Stimulated activated effector memory CD8-positive, alpha-beta T cell treated with anti-CD3 and anti-CD28 coated beads, Interleukin-12 subunit alpha, Interleukin-12 subunit beta, amount 100 ng/mL, for 72 hours (primary cell): ENCODE measurements at places on chromosomes 2 and 18.

DNA sequence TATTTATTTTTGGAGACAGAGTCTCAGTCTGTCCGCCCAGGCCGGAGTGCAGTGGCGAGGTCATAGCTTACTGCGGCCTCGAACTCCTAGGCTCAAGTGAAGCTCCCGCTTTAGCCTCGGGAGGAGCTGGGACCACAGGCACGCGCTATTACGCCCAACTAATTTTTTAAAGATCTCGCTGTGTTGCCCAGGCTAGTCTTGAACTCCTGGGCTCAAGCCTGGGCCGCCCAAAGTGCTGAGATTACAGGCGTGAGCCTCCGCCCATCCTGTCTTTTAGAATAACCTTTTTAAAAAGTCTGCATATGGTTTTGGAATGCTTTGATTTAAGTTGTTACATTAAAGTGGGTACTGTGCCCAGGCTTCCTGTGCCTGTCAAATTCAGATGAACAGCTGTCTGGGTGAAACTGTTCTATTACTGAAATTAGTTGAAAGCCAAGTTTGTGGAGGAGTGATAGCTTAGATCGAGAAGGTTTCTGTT lies 944 bp downstream of the RAB3GAP1 start:
- DNase-seq: no peak

DNA sequence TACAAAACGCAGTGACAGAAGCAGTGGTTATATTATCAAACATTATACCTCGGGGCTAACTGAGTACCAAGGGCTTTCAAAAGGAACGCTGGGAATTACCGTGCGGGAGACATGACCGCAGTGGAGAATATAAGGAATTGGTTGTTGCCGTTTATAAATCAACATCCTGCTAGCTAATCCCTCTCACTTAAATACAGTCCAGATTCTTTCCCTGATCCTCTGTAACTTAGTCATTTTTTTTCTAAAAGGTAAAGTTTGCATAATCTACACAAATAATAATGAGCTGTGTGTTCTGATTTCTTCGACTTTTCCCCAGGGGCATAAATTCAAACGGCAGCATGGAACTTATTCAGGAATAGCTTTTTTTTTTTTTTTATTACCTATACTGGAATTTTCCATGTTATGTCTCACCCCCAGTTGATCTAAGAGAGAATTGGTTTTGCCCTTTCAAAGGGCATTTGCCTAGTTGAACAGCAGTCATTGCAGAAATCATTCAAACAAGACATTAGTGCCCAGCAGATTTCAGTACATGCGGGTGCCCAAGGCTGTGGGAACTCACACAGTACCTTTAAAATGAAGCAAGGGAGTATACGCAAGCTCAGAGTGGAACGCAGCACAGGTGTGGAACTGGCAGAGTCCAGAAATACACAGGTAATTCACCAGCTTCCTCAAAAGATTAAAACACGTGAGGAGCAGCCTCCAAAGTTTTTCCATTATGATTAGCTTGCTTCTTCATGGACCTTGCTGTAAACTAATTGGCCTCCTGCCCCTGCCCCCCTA lies 63.9 kb downstream of the SMIM21 start:
- DNase-seq: no peak

DNA sequence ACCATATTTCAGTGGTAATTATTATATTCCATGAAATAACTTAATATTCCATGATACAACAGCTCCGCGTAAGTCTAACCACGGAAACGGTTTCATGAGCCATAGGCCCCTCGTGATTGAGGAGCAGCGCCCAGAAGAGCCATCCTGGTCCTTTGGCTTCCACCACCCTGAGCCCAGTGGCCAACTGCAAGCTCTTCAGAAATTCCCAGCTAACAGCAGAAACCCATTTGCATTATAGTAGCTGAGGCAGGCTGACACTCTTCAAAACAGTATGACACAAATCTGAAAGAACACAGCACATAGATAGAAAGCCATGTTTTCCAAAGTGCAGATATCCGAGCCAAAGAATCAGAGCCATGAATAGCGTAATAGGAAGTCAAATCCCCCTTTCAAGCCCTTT lies 120.9 kb upstream of the NFATC1 start:
- no peak for DNase-seq

GRCh38 chr2:218569661-218570500 lies 1.2 kb downstream of the CNOT9 start:
- DNase-seq: no peak

- DNase-seq: no peak
Observed at GRCh38 chr2:236052926-236053821, 115.0 kb downstream of the GBX2 start.

DNA sequence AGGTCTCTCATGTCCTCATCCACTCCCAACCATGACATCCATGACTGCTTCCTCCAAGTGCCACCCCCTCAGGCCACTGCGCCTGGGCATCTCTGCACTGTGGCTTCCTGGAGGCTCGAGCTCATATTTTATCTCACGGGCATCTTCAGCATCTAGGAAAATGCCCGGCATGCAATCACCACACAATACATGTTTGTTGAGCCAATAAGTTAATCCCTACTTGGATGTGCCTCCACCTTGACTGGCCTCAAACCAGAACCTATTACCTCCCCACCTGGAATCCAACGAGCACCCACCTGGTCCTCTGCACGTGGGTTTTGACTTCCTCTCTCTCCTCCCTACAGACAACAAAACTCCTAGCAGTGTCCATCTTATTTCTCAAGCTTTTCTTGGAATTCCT lies 198.9 kb upstream of the REV1 start:
- DNase-seq: no peak

- no peak for DNase-seq
Observed at GRCh38 chr2:137192366-137193310, 427.3 kb downstream of the THSD7B start.

DNA sequence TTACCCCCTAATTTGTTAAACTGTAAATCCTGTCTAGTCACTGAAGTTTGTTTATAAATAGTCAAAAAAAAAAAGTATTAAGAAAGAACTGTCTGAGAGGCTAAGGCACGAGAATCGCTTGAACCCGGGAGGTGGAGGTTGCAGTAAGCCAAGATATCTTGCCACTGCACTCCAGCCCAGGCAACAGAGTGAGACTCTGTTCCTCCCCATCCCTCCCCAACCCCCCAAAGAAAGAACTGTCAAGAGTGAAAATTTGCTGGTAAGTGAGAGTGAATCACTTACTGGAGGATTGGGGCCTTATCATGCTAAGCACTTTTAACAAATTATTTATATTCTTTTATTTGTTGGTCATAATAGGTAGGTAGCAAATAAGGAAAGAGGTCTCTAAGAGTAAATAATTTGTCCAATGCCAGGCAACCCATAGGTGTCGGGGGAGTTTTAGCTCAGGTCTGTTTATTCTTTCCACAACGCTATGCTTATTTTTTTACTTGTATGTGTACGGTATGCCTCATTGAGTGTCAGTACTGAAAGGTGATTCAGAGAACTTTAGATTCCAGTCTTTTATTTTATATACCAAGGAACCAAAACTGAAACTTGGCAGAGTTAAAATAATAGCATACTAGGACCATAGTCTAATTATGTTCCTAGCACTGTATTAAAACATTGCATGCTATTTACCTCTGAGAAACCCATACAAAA lies 2.5 kb downstream of the TAF4B start:
- DNase-seq: no peak

DNA sequence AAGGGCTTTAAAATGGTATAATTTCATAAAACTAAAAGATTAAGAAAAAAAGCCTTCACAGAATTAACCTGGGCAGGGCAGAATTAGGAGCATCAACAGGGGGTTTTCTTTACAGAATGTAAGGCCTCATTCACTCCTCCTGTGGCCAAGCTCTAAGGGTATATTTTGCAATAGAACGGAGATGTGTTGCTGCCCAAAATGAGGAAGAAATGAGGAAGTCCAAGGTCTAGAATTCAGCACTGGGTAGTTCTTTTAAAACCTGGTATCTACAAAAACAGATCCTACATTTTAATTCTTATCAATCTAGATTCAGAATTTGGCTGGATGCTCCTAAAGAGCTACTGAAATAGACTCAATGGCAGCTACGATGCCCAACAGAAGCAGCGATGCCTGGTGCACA lies 101.8 kb downstream of the AKAIN1 start:
- DNase-seq: no peak

DNA sequence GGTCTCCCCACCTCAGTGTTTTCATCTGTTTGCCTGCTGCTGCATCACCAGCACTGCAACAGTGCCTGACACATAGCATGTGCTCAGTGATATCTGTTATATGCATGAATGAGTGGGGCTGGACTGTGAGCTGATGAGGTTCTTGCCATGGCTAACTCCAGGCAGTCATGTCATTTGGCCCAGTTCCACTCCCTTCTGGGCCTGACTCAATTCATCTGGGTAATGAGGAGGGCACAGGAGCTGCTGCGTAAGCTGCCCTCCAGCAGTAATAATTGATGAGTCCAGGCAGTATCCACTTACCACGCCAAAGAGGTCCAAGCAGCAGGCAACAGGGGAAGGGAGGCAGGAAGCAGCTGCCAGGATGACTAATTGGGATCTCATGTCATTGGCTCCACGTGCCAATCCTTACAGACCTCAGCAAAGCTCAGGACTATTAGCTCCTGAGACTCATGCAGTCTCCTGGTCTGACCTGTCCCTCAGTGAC lies 34.1 kb upstream of the MAT2A start:
- DNase-seq: no peak

GRCh38 chr2:174072069-174072468 lies 106.9 kb upstream of the SP3 start:
- no peak for DNase-seq

GRCh38 chr2:222451224-222451674 lies 26.9 kb downstream of the SGPP2 start:
- no peak for DNase-seq

DNA sequence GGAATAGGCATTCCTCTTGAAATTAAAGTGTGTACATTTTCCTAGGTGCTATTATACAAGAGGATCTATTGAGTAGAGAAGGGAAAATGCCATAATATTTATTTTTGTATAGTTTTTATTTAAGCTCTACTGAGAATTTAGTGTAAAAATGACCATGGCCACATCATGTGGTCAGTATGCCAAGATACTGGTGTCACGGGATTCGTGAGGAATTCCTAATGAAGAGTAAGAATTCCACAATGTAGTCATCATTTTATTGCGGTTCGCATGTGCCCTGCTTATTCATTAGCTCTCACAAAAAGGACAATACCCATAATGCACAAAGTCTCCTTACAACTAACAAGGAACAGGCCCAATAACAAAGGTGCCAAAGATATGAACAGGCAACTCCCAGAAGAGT lies 39.3 kb upstream of the PARD3B start:
- DNase-seq: no peak

DNA sequence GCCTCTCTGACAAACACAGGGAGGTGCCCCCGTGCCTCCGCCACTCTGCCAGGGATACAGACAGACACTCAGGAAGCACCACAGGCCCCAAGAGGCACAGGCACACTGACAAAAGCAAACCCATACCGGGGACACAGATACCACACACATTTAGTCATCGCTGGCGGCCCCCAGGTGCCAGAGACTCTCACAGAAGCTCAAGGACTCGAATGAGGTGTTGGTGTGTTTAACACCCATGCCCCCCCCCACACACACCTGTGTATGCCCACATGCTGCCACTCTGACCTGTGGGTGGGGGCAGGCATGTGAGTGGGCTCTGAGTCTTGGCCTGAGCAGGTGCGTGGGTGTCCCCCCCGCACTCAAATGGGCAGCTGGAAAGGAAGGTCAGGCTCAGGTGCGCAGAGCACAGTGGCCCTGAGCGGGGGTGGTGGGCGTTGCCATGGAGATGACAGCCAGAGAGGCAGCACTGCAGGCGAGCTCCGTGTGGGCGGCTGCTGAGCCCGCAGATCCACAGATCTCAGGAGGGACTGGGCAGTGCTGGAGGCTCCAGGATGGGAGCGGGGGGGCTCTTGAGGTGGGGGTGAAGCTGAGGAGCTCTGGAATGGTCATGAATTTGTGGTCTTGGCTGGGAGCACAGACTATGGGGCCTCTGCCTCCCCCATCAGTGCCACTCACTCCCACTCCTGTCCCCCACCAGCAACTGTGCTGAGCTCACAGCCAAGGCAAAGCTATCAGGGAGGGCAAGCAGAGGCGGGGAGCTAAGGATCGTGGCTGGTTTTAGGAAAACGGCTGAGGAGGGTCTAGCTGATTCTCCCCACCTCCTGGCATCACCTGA lies 73.9 kb upstream of the TAF1B start:
- DNase-seq: no peak

- no peak for DNase-seq
Observed at GRCh38 chr2:223920109-223920508, 25.0 kb downstream of the WDFY1 start.

DNA sequence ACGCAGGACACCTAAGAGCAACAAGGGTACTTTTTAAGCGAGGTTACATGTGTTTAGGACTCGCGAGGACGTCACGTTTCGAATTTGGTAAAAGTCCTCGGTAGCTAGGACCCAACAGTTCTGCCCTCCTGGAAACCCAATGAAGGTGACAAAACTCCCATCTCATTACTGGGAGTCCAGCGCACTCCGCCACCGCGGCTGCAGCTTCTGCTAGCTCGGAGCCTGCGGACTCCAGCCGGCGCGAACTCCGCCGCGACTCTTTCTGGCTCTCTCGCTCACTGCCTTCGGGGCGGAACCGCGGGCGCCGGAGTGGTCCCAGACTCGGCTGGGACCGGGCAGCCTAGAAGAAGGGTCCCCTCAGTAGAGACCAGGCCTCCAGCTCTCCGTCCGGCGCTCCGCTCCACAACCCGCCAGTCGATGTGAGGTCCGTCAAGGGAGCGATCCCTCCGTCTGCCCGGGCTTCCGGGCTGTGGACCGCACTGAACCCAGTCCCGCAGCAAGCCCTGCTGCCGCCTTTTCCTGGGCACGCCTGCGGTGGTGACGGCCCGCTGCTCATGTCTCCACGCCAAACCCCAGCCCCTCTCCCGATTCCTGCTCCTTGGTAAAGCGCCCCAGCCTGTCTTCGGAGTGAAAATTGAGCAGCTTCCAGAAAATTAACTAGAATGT lies 3.0 kb upstream of the OSR1 start:
- peak; percentile 58 for DNase-seq

GRCh38 chr18:71249791-71250190 lies 960.9 kb downstream of the SOCS6 start:
- DNase-seq: no peak

GRCh38 chr2:146370826-146371225 lies 1474.0 kb upstream of the ACVR2A start:
- DNase-seq: no peak
